ENCODE measurements at places on chromosomes 13 and 19. TPM values are rescaled to one million over a fixed set of nuclear protein-coding genes. Genes with fewer than 3 reads are reported as not detected.
A peak's percentile ranks its signal among the peaks of the same experiment; 100 is the strongest.

Gene ZNF506
- 66.7 TPM for total RNA-seq

Gene F2RL3
- total RNA-seq: 4.9 TPM

Gene ZNF564
- total RNA-seq: 21.7 TPM

Gene ARL11
- total RNA-seq: 1.1 TPM

Gene ZNF415
- total RNA-seq: 7.1 TPM

Gene CABP5
- total RNA-seq: not detected

Gene ADM5
- 6.4 TPM for total RNA-seq

Gene STXBP2
- 23.4 TPM for total RNA-seq

Gene LMTK3
- total RNA-seq: 0.41 TPM

GRCh38 chr19:47020132-47020805 lies 632 bp downstream of the NPAS1 start:
- no peak for DNase-seq

DNA sequence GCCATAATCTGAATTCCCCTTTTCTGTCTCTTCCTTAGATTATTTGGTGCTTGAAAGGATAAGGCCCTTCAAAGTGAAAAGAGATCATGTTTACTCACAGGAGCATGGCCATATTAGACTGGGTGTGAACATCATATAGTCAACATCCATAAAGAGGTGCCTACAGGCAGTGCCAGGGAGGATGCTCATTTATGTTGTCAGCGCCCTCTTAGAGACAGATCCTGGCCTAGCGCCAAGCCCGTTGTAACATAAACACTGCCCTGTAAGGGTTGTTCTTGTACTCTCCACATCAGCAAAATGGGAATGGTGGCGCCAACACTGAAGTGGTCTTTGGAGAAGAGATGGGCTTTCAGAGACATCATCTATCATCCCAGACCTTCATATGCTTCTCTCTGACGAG lies 16.1 kb downstream of the PCDH8 start:
- DNase-seq: no peak

GRCh38 chr13:77891041-77891440 lies 27.6 kb downstream of the EDNRB start:
- DNase-seq: no peak

DNA sequence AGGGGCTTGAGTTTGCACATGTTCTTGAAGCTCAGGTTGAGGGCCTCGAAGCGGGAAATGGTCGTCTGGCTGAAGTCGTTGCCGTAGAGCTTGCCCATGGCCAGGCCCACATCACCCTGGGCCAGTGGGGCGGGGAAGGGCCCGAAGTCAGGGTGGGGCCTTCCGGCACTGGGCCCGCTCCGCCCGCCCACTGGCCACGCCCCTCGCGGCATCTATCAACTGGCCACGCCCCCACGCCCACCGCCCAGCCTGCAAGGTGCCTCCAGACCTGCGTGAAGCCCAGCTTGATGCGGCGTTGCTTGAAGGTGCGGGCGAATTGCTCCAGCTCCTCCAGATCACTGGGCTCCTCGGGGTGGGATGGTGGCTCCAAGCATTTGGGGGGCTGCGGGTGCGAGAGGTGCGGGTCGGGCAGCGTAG lies 19.9 kb downstream of the ZNF574 start:
- DNase-seq: no peak

DNA sequence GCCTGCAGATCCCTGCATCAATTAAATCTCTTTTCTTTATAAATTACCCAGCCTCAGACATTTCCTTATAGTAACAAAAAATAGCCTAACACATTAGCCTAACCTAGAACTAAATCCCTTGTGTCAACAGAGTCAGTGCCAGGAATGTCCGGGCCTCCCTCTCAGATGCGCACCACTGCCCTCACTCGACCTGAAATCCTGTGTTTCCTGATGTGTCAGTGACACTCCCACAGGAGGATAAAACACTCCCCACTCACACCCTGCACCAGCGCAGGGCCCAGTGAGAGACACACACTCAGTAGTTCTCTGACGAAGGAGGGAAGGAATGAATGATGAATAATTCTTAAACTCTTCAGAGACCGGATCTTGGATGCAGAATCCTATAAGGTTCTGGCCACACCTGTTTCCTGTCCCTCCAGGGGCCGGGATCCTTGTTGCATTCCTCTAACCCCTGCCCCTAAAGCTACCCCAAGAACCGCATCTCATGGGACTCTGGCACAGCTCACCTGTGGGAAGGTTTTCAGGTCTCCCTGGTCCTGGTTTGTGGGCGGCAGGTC lies 3.1 kb downstream of the CEACAM3 start:
- no peak for DNase-seq

DNA sequence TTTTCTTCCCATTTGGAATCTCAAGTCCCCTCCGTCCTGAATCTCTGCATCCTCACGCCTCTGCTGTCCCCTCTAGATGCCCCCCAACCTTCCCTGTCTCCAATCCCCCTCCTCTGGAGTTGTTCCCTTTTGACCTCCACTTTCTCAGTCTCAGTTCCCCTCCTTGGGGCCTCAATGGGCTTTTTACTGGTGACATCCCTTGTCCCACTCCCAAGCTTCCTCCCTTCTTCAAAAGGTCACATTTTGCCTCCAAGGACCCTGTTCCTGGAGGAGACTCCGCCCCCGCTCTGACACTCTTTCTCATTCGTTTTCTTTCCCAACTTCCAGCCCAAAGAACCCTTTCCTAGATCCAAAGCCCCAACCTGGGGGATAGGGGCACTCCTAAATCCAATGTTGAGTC lies 1.0 kb downstream of the AP2S1 start:
- no peak for DNase-seq

DNA sequence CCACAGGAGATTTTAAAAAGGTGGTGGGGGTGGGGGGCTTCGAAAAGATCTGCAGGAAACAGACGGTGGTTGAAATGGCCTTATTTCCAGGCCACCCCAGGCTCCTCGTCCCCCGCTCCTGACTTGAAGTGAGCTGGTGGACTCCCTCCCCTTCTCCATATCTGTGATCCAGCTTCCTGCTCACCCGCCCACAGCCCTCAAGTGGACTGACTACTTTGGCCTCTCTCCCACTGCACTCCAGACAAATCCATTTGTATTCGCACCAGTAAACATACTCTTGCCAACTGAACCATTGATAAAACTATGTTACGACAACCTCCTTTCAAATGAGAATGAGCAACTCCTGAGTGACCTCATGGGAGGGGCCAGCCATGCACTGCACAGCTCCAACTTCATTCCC lies 259.5 kb downstream of the COL4A1 start:
- peak; percentile 66 for DNase-seq

DNA sequence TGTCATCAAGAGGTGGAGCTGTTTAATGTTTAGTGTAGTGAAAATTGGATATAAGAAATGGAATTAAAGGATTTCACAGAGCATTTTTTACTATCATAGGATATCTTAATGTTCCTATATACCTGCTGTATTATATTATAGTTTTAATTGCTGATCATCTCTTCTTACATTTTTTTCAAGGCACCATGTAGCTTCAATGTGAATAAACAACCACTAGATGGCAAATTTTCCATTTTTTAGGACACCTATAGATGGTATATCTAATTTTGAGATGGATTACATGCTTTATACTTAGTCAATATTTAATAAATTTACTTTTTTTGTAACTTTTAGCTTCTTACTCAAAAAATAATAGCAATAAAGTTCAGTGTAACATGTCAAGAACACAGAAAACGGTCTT lies 9.0 kb upstream of the ATXN8OS start:
- DNase-seq: no peak

DNA sequence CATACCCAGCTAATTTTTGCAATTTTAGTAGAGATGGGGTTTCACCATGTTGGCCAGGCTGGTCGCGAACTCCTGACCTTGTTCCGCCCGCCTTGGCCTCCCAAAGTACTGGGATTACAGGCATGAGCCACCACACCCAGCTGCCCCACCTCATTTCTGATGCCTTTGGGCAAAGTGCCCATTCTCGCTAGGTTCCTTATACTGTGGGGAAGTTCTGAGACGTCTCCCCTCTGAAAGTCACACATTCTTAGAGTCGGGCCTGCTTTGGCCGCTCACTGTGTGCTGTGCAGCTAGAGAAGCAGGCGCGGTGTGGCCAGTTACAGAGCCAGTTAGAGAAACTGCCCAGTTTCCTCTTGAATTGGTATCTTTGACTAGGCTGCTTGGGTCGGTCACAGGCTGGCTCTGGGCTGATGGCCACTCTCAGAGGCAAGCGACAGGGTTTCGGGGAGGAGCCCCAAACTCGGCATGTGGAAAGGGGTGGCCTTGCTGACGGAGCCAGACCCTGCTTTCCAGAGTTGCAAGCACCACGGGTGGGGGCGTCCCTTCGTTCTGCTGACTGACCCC lies 18.0 kb downstream of the PRAM1 start:
- no peak for DNase-seq

DNA sequence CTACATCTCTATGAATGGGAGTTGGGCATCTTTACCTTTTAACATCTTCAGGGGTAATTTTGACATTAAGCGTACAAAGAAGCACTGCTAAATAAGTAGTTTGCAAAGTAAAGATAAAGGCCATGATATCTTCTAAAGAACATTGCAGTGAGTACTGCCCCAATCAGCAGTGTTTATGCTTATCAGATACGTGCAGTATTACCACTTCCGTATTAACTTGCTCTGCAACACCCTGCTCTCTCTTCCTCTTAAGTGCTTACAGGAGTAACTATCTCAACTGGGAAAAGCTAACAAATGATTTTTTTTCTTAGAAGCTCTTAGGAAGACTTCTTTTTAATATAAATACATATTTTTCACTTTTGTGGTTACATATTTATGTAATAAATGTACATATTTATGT lies 793.7 kb upstream of the SLC10A2 start:
- DNase-seq: no peak

DNA sequence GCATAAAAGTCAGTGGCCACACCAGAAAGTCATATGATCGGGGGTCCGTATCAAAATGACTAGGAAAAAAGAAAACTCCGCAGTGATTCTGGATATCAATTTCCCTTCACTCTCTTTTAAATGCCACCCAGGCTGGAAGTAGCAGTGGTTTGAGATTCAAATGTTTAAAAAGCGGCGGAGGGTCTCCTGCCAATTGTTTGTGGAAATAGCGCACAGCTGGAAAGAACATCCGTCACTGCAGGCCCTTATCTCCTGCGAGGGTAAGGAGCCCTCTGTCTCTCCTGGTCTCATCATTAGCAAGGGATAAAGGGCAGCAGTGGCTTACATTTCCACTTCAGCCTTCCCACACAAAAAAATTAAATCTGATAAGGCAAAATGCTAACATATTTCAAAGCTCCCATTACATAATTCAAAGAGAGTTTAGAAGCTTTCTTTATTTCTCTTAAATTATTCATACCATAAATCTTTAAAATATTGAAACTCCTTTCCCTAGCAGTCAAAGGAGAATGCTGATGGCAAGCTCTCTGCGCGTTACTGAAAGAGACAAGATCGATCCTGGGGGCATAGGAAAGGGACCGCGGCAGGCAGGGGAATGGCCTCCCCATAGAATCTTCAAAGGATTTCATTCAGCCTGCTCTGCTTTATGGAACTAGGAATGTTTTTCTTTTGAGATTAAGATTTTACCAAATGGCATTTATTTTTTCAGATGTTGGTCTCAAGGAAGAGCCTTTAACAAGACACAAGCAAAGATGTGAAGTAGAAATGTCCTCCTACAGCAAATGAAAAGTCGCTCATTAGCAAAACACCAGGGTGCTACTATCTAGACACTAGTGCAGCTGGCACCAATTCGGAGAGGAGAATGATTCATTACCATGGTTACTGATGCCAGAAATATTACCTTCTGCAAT lies 35.0 kb downstream of the AMER2 start:
- no peak for DNase-seq

DNA sequence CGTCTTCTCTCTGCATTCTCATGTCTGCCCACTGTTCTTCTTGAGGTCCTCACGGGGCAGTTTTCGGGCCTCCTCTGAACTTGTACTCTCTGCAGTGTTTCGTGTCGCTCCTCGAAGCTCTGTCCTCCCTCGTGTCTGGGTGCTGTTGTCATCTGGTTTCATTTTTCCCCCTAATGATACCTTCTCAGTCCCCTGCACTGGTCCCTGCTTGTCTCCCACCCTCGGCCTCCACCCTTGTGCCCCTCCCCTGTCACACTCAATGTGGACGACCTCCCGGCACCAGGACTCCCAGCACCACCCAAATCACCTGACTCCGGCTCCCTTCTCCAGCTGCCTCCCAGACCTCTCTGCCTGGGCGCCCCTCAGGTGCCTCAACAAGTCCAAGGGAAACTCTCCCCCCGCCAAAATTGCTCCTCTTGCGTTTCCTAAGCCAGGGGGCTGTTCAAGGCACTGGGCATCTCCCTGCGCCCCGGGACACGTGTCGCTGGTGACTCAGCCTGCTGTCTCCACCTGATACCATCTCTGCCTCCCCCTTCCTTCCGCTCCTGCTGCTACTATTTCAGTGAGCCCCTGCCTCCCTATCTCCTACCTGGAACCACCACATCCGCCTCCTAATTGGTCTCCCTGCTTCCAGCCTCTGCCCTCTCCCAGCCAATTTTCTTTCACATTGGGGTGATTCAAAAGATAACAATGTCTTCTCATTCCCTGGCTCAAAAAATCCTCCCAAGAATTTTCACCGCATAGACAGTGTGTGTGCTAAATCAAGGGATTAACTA lies 49.5 kb downstream of the RFX2 start:
- no peak for DNase-seq

DNA sequence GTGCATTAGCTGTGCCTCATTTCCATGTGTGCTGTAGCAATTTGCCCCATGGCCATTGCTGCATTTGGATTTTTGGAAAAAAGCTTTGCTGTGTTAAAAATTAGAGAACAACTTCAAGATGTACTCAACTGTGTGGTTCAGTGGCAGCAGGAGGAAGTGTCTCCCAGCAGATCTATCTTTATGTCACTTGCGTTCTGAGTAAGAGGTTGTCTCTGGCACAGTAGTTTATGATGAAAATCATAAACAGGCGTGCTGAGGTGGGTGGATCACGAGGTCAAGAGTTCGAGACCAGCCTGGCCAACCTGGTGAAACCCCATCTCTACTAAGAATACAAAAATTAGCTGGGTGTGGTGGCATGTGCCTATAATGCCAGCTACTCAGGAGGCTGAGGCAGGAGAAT lies 29.0 kb upstream of the RNF17 start:
- DNase-seq: no peak

DNA sequence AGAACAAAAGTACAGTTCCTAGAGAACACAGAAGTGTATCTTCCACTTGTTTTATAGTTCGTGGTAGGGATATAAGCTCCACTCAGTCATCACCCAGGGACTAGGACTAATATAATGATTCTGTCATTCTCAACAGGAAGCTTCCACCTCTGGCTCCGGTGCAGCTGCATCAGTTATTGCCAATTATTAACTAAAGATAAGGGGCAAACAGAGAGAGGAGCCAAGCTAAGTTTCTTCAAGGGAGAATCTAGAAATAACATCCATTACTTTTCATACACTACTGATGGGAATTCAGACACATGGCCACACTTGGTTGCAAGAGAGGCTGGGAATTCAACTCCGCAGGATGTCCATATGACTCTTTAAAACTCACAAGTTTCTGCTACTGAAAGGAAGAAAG lies 917.9 kb downstream of the OLFM4 start:
- no peak for DNase-seq

- DNase-seq: no peak
These were observed 3.3 kb upstream of the C3 start for GRCh38 chr19:6723738-6724137.

DNA sequence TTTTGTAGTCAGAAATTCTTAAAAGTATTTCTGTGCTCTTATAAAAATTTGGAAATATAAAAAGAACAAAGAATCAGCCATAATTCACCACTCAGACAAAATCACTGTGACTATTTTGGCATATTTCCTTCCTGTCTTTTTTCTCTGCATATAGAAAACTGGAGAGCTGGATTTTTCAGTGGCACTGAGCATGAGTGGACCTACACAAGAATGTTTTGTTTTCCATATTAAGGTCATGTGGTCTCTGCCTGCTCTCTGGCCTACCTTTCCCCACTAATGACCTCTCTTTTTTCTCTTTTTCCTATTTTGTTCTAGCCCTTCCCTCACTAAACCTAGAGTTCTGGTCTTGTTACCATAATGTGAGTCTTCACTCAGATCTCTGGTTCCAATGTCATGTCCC lies 17.6 kb upstream of the USP12 start:
- no peak for DNase-seq

Data from thoracic aorta (tissue), 2 donors.